ENCODE measurements at places on chromosomes 6 and 20.

GRCh38 chr20:16069389-16070010 is 503.7 kb downstream of the KIF16B start:
- no peak for DNase-seq

DNA sequence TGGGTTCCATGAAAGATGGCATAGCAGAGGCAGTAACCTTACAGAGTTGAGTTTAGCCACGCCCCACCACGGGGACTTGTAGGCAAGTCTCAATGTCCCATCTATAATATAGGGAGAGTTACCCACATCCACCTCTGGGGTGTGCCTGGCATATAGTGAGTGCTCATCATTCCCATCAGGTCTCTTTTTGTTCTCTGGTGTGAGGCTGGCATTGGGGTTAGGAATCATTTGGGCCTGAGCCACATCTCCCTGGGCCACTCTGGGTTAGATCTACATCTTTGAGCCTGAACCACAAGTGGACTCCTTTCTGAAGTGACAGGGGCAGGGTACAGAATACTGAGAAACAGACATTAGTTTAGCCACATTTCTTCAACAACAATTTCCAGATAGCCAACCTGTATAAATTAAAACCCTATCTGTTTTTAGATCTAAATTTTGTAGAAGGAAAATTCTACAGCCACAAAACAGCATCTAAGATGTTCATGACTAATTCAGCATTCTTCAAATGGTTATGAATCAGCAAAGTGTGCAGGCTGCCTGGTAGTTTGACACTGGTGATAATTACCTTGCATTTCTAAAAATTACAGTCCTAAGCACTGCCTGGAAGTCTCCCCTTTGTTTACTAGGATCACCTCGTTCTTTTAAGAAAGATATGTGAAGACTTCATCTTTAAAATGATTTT is 20.1 kb downstream of the RNF24 start:
- no peak for DNase-seq

DNA sequence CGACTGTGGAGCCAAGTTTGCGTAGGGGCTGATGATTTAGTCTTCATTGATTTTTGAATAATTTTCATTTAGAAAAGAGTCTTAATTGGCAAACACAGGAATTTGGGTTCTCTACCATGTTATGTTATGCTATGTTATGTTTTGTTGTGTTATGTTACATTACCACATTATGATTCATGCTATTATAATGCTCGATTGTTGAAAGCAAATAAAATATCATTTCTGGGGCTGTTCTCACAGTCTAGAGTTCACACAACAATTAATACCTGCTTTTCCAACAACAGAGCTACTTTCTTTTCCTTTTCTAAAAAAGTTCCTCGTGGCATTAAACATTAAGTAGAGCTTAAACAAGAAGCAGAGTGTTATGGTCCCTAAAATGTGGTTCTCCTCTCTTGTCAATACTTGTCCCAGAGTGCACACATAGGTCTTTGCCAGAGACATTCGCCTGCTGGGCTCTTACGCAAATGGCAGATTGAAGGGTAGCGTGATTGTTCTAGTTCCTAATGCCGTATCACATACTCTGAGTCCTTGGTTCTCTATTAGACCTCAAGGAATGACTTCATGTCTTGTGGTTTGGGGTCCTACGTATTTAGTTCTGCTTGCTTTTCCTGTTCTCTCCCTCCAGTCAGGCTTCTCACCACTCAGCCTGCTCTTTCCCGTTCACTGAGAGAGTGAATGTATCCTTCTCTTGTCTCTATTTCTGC is 370.3 kb downstream of the CD109 start:
- no peak for DNase-seq

DNA sequence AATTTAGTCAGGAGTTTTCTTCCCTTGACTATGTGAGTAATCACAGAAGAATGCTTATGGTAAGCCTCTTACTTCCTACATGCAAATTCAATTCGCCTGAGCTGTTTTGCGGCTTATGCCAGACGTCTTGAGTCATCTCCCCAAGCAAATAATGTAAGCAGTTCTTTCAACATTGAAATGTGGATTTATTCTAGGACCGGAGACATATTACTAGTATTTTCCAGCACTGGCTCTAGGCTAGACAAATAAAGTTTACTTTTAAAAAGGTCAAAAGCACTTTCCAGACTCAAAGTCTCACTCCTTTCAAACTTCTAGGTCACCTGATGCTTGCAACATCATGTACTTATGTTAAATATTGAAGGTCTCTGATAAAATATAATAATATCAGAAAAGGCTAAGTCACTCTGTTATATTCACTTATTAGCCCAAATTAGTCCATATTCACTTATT is 38.1 kb upstream of the NOX3 start:
- DNase-seq = peak; percentile 7

GRCh38 chr20:50111120-50111828 is 1.7 kb downstream of the UBE2V1 start:
- DNase-seq = no peak
